ENCODE measurements at places on chromosomes 12 and 14.
A peak's percentile ranks its signal among the peaks of the same experiment; 100 is the strongest.

GRCh38 chr12:72133497-72134055 lies 138.6 kb upstream of the TRHDE start:
- DNase-seq = no peak

GRCh38 chr14:105068818-105069217 lies 3.6 kb upstream of the GPR132 start:
- DNase-seq = no peak

GRCh38 chr12:13368971-13369370 lies 172.4 kb downstream of the EMP1 start:
- DNase-seq = peak; percentile 17

DNA sequence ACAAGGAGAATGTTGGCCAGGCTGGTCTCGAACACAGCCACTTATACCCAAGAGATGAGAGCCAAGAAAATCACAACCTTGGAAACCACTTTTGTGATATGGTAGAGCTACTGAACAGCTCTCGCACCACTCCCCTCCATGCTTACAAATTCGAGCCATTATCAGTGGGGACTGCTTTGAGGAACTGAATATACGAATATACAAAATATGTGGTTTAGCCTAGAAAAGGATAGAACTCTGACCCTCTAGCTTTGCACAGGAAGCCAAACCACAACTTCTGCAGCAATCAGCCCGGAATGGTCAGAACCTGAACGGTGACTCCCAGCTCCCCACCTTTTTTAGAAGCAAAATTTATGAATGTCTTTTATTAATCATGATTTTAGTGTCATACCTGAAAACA lies 129.8 kb upstream of the TMEM132C start:
- DNase-seq = no peak

DNA sequence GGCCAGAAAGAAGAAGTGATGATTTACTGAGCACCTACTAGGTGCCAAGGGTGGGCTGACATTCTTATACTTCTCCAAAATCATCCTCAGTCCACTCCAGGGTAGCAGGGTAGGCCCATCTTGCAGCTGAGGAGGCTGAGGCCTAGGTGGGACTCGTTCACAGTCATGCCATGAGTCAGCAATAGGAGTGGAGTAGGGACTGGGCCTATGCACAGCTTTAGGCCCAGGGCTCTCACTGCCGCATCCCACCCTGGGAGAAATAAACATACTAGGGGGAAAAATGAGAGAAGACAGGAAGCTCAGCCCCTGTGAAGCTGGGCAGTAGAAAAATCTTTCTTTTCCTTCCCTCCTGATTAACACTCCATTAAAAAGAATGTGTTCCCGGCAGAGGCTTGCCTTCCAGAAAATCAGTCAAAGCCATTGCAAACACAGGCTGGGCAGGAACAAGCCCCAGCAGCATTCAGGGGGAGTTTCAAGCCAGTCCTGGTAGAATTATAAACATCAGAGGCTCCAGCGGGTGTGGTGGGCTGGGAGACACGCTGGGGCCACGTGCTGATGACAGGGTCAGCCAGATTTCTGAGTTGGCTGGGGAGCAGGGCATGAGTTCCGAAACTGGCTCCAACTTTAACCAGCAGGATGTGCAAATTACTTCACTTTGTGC lies 1.8 kb downstream of the HSPB8 start:
- DNase-seq = no peak

DNA sequence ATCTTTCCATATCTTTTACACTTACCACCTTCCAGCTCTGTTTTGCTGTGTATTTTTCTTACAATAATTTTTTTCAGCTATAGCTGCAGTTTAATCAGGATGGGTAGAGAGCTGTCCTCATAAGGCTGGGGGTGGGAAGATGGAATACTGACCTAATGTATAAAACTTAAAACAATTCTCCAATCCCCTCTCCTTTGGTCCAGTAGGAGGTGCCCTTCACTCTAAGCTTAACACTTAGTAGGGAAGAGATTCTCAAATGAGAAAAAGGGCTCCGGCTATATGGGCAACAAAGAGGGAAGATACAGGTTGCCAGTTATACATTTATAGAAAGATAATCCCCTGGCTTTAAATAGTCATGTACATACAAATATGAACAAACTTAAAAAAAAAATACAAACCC lies 2.8 kb downstream of the ORMDL2 start:
- DNase-seq = no peak

DNA sequence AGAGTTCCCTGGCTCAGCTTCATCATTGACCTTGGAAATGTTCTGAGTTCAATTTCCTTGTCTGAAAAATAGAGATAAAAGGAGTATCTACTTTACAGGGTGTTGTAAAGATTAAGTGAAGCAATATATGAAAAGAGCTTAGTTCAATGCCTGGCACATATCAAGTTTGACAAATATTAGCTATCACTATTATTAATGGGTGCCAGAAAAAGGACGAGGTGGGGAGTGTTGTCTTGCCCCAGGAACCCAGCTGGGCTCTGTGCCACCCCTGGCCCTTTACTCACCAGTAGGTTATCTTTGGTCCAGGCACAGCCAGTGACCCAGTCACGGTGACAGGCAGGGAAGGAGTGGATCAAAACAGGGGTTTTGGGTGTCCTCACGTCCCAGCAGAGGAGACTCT lies 32.0 kb downstream of the PARP2 start:
- DNase-seq = no peak

GRCh38 chr14:74080820-74081460 lies 3.3 kb downstream of the ALDH6A1 start:
- no peak for DNase-seq

DNA sequence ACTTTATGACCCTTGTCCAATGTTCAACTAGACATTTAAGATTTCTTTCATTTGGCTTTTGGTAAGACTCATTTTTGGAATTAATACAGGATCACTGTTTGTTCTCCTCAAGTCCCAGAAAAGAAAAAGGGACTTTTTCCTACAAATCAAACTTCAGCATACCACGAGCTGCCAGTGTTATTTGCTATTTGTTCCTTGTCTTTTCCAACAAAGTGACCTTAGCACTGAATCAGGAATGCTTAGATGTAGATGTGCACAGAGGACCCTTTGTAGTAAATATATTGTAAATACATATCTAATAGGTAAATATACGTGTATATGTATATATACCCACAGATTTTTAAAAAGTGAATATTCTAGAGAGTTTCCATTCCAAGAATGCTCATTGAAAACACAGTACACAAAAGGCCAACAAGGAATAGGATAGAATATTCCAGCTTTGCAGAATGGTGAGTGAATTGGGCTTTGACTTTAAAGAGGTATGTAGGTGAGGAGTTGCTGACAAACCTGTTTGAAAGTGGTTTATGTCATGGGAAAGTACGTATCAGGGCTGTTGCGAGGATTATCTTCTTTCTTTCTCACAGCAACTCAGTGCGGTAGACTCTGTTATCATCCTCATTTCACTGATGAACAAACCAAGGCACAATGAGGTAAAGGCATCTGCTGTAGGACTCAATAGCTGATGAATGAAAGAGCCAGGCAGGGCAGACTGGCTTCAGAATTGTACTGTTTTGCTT lies 65.0 kb downstream of the HMGA2 start:
- no peak for DNase-seq

DNA sequence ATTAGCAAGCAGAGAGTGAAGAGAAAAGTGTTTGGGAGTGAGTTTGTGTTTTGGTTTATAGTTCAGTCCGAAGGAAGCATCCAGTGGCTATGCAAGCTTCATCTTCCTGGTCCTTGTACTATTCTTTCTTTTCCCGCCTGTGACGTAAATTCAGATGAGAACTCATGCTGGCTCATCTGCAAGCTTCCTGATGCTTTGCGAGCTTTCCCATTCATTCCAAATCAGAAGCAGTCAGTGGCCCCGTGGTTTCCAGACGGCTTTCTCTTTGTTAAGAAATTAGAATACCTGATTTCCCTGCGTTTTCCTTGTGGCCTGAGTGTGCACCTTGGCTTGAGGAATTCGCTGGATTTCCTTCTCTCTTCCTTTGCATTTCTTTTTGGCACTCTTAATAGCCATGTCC lies 89.5 kb downstream of the TESC start:
- no peak for DNase-seq
